Renal pelvis (tissue), 12 donors: ENCODE measurements at places on chromosomes 3 and 15. TPM values are rescaled to one million over a fixed set of nuclear protein-coding genes. Genes with fewer than 3 reads are reported as not detected.

The ZCWPW2 gene
- 1.8 TPM for polyA plus RNA-seq

The ZNF774 gene
- 5.8 TPM for polyA plus RNA-seq

The MNS1 gene
- 27.4 TPM for polyA plus RNA-seq

The CA12 gene
- polyA plus RNA-seq = 123 TPM

DNA sequence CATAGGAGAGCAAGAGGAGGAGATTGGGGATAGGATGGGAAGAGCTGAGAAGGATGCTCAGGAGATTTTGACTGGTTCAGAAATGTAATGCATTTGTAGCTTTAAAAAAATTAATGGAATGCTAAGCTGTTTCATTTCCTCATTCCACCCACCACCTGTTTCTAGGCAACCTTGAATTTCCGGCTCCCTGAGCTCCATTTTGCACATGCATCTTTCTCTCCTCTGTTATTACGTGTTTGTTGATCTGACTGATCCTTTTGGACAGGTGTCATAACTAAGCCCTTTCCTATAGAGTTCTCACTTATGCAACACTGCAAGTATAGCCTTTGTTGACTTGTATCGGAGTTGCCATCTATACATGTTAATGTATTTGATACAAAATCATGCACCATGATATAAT, 4.3 kb downstream of the TMPRSS7 start:
- no peak for DNase-seq

- no peak for DNase-seq
Observed at GRCh38 chr15:51888593-51889195, 59.2 kb downstream of the TMOD3 start.

DNA sequence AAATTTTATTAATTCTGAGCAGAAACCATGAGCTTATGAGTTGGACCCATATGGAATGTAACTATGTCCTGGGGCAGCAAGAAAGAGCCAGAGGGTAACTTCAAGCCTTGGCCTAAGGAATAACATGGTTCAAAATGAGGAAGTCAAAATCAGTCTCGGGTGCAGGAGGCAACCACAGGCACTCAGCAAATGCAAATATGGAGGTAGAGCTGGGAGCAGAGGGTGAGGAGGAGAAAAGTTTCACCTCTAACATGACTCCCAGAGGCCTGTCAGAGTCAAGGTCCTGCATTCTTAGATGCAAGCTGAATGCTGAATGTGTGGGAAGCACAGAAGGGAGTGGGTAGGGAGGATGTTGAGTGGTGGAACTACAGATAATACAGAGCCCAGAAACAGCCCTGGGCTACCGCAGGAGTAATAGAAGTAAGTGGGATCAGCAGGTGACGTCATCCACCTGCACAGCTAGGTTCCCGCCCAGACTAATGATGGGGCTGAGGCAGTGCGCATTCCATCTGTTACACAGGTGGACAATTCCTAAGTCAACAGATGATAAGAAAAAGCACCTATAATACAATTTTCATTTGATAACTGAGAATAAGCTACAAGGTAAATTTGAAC, 279.8 kb upstream of the ARRDC4 start:
- DNase-seq = no peak

DNA sequence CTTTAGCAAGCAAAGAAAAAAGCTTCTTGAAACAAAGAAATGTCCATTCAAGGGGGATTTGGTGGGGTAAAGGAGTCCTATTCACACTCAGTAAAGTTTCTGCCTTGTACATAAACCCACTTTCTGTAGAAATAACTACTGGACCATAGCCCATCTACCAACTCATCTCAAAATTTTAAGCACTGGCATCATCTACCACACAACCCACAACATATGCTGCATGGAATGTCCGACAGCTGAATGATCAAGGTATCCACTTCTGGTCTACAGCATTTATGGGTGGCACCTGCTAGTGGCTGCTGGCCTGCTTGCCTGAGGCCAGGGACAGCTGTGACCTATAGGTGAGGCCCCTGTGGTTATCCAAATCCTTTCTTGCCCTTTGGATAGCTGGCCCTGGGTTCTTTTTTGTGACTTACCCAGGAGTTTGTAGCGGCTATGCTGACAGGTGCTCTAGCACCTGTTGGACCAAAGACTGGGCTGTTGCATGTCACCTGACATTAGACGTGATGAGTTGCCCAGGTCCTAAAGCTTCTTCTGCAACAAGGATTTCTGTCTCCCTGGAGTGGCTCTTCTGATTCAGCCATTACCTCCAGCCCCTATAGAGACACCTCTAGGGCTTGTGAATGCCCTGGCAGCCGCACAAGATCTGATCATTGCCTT, 19.2 kb upstream of the MEF2A start:
- no peak for DNase-seq

DNA sequence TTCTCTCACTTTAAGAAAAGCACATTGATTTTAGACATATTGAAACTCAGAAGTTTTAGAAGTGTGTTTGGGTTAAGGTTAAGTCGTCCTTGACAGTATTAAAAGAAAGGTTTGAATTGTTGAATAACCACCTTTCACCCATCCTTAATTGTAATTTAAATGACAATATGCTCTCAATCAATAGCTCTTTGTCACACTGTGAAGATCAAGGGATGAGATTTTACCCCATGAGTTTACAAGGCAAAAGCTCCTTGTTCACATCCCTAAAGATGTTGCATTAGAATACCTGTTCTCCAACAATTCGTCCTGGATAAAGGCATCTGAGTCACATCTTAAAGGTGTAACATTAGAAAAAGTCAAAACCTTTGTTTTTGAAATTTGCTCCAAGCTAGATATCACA, 220.4 kb upstream of the MDFIC2 start:
- DNase-seq = no peak

- no peak for DNase-seq
Observed at GRCh38 chr15:76335307-76336253, 993 bp upstream of the ISL2 start.

- DNase-seq = no peak
Observed at GRCh38 chr3:188287339-188287738, 133.4 kb downstream of the LPP start.

- no peak for DNase-seq
Observed at GRCh38 chr15:27592036-27592760, 506.9 kb downstream of the OCA2 start.

DNA sequence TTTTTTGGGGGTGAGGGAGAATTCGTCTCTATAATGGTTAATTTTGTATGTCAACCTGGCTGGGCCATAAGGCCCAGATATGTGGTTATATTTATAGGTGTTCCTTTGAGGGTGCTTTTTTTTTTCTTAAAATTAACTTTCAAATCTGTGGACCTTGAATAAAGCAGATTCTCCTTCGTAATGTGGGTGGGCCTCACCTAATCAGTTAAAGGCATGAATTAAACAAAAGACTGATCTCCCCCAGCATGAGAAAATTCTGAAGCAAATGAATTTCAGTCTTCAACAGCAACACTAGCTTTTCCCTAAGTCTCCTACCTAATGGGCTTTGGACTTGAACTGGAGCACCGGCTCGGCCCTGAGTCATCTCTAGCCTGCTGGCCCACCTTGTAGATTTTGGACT, 77.4 kb downstream of the GMNC start:
- no peak for DNase-seq
